DMS79 (cell line): ENCODE measurements at places on chromosomes 11 and 22.

GRCh38 chr11:87437844-87438223, 400.1 kb downstream of the TMEM135 start:
- DNase-seq, result no peak

DNA sequence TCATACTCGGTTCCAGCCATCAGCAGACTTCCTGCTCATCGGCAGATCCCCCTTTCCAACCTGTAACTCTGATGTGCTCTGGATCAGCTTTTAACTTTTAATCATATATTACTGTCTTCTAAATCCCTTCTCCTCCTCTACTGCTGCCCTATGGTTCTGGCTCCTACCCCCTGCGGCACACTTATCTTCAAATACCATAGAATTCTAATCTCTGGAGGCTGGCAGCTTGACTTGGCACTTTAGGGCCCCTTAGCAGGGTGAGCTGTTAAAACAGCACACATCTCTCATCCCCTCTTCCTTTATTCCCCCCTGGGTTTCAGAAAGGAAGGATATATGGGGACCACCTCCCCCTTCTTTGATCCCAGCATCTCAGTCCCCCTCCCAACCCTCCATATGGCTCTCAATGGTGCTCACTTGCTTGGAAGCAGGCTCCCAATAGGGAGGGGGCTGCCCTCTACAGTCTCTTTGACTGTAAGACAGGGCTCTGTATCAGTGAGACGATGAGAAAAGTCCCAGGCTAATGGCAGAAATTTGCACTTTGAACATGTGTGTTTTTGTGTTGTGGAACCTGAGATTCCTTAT, 4.4 kb upstream of the CNTF start:
- no peak for DNase-seq

DNA sequence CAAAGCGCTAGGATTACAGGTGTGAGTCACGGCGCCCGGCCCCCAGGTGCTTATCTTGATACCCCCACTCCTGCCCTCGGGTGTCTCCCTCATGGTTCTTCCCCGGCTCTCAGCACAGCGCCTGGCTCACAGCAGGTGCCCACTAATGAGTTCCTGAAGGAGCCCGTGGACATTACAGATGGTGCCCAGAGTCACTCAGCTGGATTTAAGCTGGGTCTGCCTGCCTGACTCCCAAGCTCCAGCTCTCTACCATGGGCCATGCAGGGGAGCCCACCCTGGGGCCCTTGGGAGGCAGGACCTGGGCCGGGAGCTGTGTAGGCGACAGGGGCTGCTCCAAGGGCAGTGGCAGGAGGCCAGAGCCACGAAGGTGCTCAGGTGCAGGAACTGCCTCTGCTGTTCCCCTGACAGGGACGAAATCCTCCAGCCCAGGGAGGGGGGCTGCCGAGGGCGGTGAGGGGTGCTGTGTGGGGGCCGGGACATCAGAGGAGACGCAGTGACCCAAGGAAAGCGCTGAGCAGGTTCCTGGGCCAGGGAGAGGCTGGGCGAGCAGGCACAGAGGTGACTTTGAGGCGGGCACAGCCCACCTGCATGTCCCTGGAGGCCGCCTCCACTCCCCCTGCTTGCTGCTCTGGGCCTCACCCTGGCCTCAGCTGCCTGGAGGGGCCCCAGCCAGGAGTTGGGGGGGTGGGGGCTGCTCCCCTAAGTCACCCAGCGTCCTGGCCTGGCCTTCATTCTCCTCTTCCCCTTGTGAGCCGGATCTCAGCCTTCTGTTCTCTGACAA, 14.6 kb upstream of the FLRT1 start:
- DNase-seq, result peak; percentile 69

GRCh38 chr11:79108851-79109250, 332.0 kb downstream of the TENM4 start:
- DNase-seq, result no peak

- no peak for DNase-seq
Observed at GRCh38 chr11:116379185-116379828, 393.5 kb downstream of the BUD13 start.

GRCh38 chr11:112361396-112361795, 100.7 kb upstream of the PLET1 start:
- DNase-seq, result peak; percentile 11

GRCh38 chr11:10539339-10539738, 1.6 kb downstream of the RNF141 start:
- DNase-seq, result no peak

DNA sequence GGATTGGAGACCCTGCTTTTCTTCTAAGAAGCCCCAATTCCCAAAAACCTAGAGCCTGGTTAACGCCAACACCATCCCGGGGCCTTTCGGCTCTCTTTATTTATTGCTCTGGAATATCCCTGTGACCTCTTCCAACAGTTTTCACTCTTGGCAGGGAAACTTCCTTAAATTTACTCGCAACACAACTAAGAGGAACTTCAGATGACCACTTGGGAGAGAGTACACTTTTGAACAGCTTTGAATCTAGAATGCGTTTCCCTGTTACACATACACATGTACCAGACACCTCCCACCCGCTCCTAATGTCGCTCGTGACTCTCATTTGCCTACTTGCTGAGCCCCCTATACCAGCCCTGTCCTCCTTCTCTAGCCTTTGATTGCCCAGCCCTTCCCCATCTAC, 19.4 kb downstream of the TUBA8 start:
- DNase-seq, result no peak

DNA sequence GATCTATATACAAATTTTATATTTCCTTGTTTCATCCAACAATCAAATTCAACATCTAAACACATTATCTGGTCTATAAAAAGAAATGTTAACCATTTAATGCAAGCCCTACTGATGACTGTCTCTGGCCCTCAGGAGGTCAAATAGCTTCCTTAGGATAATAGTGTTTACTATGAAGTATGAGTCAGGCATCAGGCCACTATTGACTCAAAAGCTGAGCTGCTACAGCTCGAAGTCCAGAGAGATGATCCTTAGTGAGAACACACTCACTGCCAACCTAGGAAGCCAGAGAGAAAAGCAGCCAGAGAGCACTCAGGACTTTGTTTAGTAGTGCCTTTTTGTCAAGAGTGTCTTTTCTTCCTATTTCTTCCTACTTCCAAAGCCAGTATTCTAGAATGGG, 171.8 kb downstream of the SOX6 start:
- DNase-seq, result no peak

DNA sequence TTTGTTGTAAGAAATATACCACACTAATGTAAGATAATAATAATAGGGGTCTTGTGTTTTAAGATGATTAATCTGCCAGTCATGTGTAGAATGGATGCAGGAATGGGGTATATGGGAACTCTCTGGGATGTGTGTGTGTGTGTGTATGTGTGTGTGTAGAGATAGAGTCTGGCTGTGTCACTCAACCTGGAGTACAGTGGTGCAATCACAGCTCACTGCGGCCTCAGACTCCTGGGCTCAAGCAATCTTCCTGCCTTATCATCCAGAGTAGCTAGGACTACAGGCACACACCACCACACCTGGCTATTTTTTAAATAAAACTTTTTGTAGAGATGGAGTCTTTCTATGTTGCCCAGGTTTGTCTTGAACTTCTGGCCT, 11.5 kb upstream of the PANX1 start:
- DNase-seq, result no peak

- no peak for DNase-seq
Observed at GRCh38 chr11:61482513-61482912, 26.0 kb upstream of the LRRC10B start.

DNA sequence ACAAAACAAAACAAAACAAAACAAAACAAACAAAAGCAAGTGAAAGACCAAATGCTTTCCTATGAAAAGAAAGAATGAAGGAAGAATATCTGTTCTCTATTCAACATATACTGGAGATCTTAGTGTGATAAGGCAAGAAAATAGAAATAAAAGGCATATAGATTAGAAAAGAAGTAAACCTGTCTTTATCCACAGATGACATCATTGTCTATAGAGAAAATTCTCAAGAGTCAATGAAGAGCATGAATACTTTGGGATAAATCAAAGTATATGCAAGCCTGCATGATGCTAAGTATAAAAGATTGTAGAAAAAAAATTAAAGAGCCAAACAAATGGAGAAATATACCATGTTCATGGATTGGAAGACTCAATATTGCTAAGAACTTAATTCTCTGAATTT, 17.6 kb downstream of the C2CD3 start:
- no peak for DNase-seq

DNA sequence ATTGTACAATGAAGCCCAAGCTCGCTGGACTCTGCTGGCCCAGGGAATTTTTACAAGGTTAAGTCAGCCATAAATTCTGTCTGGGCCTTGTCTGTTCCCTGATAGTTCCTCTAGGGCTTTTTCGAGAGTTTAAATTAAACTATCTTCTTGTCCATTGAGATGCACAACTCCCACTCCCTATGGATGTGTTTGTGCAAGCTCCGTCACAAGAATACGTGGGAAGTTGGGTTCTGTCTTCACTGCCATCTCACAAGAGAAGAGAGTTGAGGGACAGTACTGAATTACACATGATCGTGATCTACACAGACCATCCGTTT, 153.6 kb upstream of the TTC12 start:
- no peak for DNase-seq

DNA sequence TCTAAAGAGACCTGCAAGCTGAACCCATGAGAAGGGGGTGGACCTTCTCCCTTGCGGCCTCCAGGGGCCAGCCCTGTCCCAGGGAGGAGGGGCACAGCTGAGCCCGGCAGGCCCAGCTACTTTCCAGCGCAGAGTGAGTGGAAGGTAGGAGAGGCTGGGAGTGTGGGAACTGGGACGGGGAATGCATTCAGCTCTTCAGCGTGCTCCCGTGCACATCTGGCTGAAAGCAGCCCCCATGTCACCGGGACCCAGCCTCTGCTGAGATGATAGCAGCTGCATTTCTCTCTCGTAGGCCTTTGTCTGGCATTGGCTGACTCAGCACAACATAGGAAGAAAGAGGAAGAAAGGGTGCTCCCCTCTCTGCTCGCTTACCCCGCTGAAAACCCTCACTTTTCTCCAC, 951.5 kb downstream of the TBC1D22A start:
- no peak for DNase-seq

- no peak for DNase-seq
Observed at GRCh38 chr11:105274631-105275030, 135.1 kb upstream of the CARD18 start.

GRCh38 chr11:123235656-123236261, 40.7 kb upstream of the CLMP start:
- no peak for DNase-seq

DNA sequence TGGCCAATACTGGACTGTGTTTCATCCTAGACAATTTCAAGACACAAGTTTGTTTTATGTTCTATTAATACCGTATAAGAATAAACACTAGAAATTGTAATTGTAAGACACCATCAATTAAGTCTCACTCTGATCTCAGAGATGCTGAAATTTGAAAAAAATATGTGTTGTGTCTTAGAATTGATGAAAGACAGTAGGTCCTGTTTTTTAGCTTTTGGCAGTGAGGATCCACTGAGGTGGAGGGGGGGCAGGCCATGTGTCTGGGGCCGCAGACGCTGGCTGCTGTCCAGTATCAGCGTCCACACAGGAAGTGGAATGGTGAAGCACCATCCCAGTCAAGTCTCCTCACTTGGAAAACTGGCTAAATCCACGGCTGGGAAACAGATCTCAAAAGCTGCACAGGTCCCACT, 22.5 kb upstream of the ALG8 start:
- no peak for DNase-seq

DNA sequence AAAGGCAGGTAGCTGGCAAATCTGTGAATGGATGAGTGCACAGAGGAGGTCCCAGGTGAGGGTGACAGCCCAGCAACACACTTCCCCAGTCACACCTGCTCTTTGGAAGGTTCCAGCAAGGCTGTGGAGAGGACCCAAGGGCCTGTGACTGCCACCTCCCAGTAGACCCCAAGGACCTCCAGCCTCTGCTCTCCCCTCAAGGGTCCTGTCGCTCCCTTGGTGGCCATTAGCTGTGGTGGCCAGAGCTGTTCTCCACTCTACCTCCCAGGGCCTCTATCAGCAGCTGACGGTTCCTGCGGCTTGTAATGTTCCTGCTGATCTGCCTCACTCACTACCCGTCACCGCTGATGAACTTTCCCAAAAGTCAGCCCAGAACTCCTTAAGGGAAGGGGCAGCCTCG, 93.0 kb downstream of the SWAP70 start:
- DNase-seq, result no peak

- DNase-seq, result no peak
Observed at GRCh38 chr11:124942466-124943253, 6.8 kb upstream of the HEPACAM start.

DNA sequence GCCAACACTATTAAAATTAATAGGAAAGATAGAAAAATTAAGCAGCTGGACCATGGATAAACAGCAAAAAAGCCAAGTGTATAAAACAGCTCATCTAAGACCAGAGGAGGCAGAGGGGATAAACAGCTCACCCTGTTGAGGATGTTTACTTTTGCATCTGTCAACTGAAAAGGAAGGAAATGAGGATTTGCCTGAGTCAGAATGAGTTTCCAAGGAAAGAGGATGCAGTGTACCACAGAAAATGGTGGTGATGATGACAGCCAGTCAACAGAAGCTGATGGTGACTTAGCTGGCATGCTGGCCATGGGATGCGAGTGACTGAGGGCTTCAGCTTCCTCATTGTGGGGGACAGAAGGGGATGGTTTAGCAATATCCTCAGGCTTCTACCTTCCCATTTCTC, 183.5 kb downstream of the KIRREL3 start:
- DNase-seq, result no peak

- no peak for DNase-seq
Observed at GRCh38 chr22:37328017-37328416, 45.7 kb downstream of the CYTH4 start.

DNA sequence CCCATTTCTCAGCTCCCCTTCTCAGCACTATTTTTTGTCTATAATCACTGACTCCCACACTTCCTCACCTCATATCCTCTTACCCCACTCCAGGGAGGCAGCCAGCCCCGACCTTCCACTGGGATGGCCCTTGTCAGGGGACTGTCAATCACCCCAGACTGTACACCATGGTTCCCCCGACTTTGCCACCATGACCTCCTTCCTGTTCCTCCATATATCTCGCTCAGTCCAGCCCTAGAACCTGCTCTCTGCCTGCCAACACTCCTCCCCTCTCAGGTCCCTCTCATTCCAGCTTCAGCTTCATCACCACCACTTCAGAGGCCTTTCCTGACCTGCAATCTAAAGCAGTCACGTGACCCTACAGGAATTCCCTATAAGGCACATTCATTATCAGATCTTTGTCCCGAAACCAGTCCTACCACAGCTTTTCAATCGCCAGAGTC, 16.5 kb downstream of the PRPF19 start:
- no peak for DNase-seq

GRCh38 chr11:128897826-128898225, 6.7 kb downstream of the KCNJ5 start:
- DNase-seq, result no peak

GRCh38 chr11:64292460-64293254, 1.6 kb downstream of the KCNK4 start:
- no peak for DNase-seq

- no peak for DNase-seq
Observed at GRCh38 chr22:25389541-25389919, 170.1 kb downstream of the CRYBB2 start.

DNA sequence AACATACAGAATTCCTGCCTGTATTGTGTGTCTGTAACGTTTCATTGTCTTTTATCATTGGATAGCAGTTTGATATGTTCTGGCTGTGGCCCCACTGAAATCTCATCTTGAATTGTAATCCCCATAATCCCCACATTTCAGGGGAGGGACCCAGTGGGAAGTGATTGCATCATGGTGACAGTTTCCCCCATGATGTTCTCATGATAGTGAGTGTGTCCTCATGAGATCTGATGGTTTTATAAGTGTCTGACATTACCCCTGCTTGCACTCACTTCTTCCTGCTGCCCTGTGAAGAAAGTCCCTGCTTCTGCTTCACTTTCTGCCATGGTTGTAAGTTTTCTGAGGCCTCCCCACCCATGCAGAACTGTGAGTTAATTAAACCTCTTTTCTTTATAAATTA, 19.6 kb upstream of the MTMR2 start:
- no peak for DNase-seq
